ENCODE measurements at places on chromosomes 2 and 18. TPM values are rescaled to one million over a fixed set of nuclear protein-coding genes. Genes with fewer than 3 reads are reported as not detected.

Gene PTPN4
- 55.8 TPM for total RNA-seq

DNA sequence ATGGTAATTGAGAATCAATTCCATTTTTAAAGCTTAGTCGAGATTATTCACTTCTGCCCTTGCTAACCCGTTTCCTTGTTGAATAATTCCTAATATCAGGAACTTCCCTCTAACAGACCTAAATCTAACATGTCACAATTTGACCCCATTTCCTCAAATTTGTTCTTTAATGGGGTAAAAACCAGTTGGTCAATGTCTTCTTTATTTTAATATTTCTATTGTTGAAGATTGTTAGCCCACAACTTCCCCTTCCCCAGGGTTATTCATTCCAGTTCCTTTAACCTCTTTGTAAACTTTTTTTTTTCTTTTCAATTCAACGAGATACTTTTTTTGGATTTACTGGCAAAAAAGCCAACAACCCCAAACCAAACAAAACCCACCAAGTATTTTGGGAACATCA is 7.3 kb downstream of the TNFRSF11A start:
- DNase-seq = no peak

DNA sequence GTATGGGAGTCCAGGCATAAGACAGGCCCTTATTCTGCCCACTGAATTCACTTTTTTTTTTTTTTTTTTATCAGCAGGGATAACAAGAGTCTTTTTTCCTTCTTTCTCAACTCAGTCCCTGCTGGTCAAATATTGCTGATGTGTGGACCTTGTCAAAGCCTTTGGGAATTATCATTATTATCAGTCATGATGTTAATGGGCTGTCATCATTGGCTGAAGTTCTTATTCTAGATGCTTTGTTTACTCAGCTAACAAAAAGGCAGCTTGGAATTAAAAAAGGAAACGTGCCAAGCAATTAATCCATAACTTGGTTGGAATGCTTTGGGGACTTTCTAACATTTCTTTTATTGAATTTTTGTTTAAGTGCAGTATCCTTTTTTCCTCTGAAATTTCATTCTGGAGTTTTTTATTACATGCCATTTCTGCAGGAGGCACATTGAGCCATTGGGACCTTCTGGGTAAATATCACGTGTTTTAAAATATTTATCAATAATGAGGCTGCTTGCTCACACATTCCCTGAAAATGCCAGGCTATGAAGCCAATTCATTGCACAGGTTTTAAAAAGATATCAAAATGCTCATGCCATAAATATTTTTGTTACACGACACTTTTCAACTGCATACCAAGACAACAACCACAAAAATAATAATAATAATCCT is 246.3 kb downstream of the TXNL1 start:
- DNase-seq = no peak

Gene C2orf80
- total RNA-seq = not detected

DNA sequence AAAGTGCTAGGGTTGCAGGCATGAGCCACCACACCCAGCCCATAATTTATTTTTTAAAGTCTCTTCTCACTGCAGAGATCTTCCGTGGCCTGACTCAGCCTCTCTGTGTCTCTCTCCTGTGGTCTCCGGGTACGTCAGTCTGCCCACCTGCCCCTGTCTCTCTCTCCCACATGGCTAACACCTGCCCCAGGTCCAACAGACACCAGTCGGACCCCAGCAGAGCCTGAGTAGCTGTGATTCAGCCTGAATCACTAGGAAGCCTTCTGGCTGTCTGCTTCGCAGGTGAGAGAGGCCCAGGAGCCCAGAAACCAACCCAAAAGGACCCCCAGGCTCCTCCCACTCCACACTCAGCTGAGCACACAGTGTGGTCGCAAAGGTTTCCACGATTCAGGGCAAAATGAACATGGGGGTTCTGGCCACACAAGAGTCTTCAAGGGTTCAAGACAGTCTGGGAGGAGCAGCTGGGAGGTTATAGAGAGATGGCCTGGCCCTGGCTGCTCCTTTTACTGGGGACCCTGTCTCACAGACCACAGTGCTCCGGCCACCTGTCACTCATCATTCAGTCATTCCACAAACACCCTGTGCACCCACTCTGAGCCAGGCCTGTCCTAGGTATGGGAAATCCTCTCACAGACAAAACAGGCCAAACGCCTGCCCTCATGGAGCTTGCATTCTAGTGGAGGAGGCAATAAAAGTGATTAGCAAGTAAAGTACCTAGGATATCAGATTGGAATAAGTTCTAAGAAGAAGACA is 8.6 kb downstream of the RUFY4 start:
- DNase-seq = no peak

- DNase-seq = no peak
These were observed 120.6 kb upstream of the ZBTB14 start for GRCh38 chr18:5416112-5416511.

GRCh38 chr2:127121776-127122176 is 14.8 kb upstream of the BIN1 start:
- DNase-seq = peak; percentile 66

DNA sequence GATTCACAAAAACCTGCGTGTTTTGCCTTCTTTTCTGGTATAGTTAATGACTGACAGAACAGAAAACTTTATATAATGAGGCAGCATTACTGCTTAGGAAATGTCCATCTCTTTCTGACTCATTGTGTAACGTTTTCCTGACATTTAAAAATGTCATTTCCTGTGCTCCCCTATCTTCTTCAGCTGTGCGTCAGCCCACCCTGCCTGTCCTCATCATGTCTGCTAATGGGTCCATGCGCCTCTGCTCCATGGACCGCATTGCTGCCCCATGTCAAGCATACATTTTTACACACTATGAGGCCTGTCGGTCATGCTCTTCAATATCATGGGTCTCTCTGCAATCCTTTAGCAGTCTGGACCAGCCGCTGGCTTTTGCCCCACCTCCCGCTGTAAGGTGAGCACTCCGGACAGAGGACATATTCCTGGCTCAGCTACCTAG is 234.3 kb downstream of the CDCA7 start:
- DNase-seq = no peak

DNA sequence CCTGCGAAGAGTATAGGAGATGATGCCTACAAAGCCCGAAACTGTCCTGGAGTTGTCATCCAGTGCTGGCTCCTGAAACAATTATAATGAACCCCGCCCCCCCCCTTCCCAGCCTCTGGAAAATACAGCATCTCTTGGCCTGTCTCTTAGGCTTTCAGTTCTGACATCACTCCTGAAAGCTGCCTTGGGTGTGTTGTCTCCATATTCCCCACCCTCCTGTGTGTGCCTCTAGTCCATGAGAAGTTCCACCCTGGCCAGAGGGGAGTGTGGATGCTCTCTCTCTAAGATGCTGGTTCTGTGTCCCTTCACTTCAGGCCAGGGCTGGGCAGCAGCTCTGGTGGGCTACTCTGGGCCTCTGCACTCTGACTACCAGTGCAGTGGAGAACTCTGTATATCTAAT is 58.9 kb upstream of the TGFA start:
- no peak for DNase-seq

DNA sequence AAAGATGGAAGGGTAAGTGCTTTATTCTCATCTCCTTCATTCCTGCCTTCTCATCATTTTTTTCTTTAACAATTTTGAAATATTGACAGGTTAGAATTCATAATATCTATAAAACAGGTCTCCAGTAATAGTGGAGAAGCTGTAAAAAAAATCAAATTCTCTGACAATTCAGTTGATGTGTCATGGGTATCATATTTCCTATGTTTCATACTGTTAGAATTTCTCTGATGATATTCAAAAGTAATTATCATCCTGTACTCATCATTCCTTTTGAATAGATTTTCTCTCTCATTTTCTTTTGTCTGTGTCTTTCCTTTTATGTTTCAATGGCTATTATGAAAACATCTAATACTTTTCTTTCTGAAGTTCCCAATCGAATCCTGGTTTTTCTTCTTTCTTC is 97.7 kb downstream of the CPS1 start:
- DNase-seq = no peak

GRCh38 chr18:7329016-7329415 is 98.1 kb downstream of the LRRC30 start:
- DNase-seq = no peak

DNA sequence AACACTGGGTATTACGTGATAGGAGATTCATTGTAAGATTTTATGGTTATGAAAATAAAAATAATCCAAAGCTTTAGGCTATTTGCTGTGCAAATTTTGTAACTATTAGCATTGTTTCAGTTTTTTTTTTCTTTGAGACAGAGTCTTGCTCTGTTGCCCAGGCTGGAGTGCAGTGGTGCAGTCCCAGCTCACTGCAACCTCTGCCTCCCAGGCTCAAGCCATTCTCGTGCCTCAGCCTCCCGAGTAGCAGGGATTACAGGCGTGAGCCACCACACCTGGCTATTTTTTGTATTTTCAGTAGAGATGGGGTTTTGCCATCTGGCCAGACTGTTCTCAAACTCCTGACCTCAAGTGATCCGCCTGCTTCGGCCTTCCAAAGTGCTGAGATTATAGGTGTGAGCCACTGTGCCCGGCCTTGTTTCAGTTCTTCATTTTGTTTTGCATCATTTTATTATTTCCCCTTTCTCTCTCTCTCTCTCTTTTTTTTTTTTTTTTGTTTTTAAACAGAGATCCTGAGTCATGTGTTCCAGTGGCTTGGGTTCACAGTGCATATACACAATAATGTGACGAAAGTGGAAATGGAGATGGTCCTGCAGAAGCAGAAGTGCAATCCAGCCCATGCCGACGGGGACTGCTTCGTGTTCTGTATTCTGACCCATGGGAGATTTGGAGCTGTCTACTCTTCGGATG is 25.8 kb downstream of the CASP10 start:
- DNase-seq = no peak

DNA sequence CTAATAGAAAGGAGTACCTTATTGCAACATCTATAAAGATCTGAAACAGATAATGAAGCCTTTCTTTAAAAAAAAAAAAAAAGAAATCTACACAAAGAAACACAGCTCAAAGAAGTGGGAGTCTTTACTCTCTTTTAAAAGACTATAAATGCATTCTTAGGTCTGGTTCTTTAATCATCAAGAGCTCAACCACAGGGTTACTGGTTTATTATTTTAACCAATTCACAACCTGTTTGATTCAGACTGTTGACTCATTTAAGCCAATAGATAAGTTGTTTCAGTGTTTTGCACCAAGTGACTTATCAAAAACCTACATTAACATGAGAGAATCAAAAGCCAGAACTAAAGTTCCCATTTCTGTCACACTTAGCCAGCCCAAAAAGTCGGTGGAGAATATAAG is 93.1 kb downstream of the TCF4 start:
- DNase-seq = no peak

DNA sequence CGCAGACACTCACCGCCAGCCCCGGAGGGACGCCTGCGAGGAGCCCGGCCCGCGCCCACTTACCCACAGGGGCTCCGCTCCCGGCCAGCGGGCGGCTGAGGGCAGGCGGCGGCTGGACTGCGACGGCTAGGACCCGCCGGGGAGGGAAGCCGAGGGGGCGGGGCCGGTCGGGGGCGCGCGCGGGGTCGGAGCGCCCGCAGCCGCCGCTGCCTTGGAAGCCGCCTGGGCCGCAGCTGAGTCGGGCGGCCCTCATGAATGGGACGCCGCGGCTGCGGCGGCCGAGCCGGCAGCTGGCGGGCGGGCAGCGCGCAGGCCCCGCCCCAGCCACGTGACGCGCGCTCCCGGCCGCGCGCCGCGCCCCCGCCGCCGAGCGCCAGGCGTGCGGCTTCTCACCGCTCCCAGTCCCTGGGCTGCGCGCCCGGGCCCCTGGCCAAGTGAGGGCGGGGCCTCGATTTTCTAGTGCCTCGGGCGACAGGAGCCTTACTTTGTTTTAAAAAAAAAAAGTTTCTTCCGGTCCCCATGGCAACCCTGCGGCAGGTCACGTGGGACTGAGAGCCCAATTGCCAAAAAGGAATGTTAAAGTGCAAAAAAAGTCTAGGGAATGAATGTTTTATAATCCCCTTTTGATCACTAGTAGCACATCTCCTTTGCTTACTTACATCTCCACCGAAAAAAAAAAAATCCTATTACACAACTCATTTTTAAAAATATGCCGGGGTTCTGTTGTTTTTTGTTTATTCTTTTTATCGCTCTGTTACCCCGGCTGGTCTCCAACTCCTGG is at the start of gene LPIN2:
LPIN2 (minus strand) TSS at position 121 of the 781 bp plus-strand sequence. CDS start 52,304 bp downstream, outside the sequence.
- peak; percentile 98 for DNase-seq

- DNase-seq = no peak
These were observed 272.9 kb downstream of the LNPK start for GRCh38 chr2:175729049-175729706.

DNA sequence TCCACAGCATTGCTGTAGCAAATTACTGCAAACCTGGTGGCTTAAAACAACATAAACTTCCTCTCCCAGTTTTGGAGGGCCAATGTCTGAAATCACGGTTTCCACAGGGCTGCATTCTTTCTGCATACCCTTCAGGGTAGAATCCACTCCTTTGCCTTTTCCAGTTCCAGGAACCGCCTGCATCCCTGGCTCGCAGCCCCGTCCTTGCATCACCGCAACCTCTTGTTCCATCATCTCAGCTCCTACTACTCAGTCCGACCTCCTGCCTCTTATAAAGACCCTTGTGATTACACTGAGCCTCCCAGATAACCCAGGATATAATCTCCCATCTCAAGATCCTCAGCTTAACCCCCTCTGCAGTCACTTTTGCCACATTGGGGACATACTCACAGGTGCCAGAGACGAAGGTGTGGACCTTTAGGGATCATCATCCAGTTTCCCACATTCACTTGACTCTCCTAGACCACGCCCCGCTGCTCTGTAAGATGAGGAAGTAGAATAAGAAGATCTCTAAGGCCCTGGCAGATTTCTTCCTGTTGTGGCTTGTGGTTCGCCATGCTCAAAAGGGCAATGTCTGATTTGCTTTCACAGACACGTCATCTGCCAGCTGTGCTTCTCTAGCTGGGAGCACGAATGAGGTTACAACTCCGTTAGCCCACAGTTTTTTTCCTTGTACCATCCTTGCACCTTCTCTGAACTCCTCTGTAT is 103.6 kb upstream of the AGAP1 start:
- no peak for DNase-seq

Gene METAP1D
- 15.1 TPM for total RNA-seq

- peak; percentile 20 for DNase-seq
These were observed 1.1 kb downstream of the LMAN1 start for GRCh38 chr18:59357928-59358327.

- DNase-seq = no peak
These were observed 16.1 kb upstream of the OTOS start for GRCh38 chr2:240156435-240157146.

Gene FANCL
- total RNA-seq = 32.4 TPM
